ENCODE measurements at places on chromosomes 6 and 20. TPM values are rescaled to one million over a fixed set of nuclear protein-coding genes. Genes with fewer than 3 reads are reported as not detected.

The DEFB124 gene
- total RNA-seq: 0.33 TPM

The PSORS1C1 gene
- 0.99 TPM for total RNA-seq

The SEL1L2 gene
- total RNA-seq: not detected

The DAAM2 gene
- total RNA-seq: 95.6 TPM

The TMEM30A gene
- 255 TPM for total RNA-seq

The ZFP57 gene
- total RNA-seq: not detected

The BACH2 gene
- total RNA-seq: 11.0 TPM

The MICB gene
- 2.8 TPM for total RNA-seq

The OR12D3 gene
- total RNA-seq: not detected

The SLCO4A1 gene
- total RNA-seq: 2.8 TPM

The BPI gene
- 8.7 TPM for total RNA-seq

The TGM2 gene
- total RNA-seq: 63.3 TPM

- H3K27me3 ChIP-seq: no peaks in the 10 kb centered on the region
- H3K36me3 ChIP-seq: peaks cover 15% of the 10 kb centered on the region
- H3K4me1 ChIP-seq: no peaks in the 10 kb centered on the region
- DNase-seq: no peak
- H3K27ac ChIP-seq: no peak overlapping the region
Observed at GRCh38 chr6:24565196-24565595, 70.4 kb downstream of the ALDH5A1 start.

- no peak overlapping the region for H3K4me3 ChIP-seq
- H3K4me1 ChIP-seq: peaks cover 3% of the 10 kb centered on the region
- DNase-seq: no peak
- H3K36me3 ChIP-seq: no peaks in the 10 kb centered on the region
Observed at GRCh38 chr6:6832439-6832838, 243.9 kb downstream of the LY86 start.

DNA sequence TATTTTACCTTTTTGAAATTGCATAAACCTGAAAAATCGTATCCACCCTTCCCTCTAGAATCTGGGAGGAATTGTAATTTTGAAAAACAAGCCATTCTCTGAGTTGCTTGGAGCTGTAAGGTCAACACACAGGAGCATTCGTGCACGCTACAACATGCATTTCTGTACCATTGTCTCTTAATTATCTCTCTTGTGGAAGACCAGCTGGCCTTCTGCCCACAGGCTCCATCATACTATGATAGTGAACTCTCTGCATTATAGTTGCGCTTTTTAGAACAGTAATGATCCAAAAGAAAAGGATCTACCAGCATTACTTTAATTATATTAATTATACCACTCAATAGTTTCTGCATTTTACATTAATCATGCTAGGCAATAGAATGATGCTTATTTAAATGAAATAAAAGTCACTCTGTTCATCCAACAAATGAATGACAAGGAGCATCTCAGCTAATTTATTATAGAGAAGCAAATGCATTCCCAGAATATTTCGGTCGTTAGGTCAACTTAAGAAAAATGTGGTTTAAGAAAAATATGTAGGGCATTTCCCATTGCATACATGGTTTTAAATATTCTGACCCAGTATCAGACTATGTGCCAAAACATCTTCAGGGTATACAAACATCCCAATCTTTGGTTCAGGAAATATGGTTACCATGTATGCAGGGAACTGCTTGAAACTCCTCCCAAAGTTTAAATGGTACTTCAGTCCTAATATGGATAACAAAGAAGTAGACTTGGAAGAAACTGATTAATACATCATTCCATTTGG is 263.5 kb downstream of the TFAP2A start:
- H3K4me3 ChIP-seq: no peak overlapping the region
- H3K27me3 ChIP-seq: no peaks in the 10 kb centered on the region
- no peak overlapping the region for H3K27ac ChIP-seq
- H3K36me3 ChIP-seq: no peaks in the 10 kb centered on the region
- DNase-seq: no peak

- DNase-seq: no peak
- H3K4me3 ChIP-seq: no peak overlapping the region
- H3K27ac ChIP-seq: no peak overlapping the region
- H3K4me1 ChIP-seq: peaks cover 20% of the 10 kb centered on the region
Observed at GRCh38 chr6:166614171-166614583, 12.9 kb downstream of the RPS6KA2 start.

GRCh38 chr6:153150371-153150751 is 19.3 kb upstream of the RGS17 start:
- no peak for DNase-seq
- no peak overlapping the region for H3K4me3 ChIP-seq
- H3K36me3 ChIP-seq: no peaks in the 10 kb centered on the region
- no peak overlapping the region for H3K27ac ChIP-seq
- H3K4me1 ChIP-seq: no peaks in the 10 kb centered on the region
- H3K27me3 ChIP-seq: no peaks in the 10 kb centered on the region

GRCh38 chr6:16991981-16992629 is 109.7 kb upstream of the STMND1 start:
- no peaks in the 10 kb centered on the region for H3K27me3 ChIP-seq
- peaks cover 3% of the 10 kb centered on the region for H3K4me1 ChIP-seq
- no peak overlapping the region for H3K27ac ChIP-seq
- DNase-seq: no peak
- H3K36me3 ChIP-seq: no peaks in the 10 kb centered on the region

DNA sequence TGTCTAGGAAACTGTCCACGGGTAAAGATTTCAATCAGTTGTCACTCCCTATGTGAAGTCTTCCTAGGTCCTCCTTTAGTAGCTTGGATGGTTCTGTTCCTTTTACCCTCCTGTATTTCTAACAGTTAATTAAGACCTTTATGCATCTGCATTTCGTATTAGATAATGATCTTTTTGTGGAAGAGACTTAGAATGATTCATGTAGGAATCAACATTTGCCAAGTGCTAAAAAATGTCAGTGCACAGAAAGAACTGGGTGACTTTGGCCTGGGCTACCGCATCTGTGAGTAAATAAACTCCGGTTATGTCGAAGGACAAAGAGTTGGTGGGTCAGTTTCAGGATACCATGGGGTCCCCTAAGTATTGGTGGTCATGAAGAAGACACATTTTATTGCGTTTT is 918.0 kb downstream of the TFAP2A start:
- no peaks in the 10 kb centered on the region for H3K4me1 ChIP-seq
- H3K36me3 ChIP-seq: no peaks in the 10 kb centered on the region
- H3K27me3 ChIP-seq: no peaks in the 10 kb centered on the region
- H3K4me3 ChIP-seq: no peak overlapping the region
- no peak for DNase-seq
- H3K27ac ChIP-seq: no peak overlapping the region

DNA sequence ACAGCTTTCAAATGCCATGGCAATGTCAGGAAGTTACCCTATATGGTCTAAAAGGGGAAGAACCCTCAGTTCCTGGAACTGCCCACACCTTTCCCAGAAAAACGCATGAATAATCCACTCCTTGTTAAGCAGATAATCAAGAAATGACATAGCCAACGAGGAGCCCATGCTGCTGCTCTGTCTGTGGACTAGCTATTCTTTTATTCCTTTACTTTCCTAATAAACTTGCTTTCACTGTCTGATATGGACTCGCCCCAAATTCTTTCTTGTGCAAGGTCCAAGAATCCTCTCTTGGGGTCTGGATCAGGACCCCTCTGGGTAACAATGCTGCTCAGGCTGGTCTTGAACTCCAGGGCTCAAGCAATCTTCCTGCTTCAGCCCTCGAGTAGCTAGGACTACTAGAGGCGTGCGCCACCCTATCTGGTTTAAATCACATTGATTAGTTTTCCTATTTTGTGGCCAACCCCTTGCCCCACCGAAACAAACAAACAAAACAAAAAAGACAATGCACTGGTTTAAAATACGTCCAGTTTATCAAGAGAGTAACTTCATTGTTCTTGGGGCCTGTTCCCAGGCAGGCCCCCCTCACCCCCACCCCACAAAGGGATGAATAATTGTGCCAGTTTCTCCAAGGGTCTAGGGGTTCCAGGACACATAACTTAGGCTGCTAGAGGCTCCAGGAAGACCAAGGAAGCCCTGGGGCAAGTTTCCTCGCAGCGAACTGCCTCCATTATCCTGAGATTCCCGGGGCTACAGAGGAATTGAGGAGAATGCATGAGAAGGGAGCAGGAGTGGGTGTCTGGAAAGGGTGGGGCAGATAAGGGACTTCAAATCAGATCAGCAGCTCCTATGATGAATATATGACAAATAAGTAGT is 10.1 kb upstream of the AKAP12 start:
- no peak overlapping the region for H3K4me3 ChIP-seq
- no peaks in the 10 kb centered on the region for H3K27me3 ChIP-seq
- no peak for DNase-seq
- H3K27ac ChIP-seq: no peak overlapping the region
- no peaks in the 10 kb centered on the region for H3K36me3 ChIP-seq

DNA sequence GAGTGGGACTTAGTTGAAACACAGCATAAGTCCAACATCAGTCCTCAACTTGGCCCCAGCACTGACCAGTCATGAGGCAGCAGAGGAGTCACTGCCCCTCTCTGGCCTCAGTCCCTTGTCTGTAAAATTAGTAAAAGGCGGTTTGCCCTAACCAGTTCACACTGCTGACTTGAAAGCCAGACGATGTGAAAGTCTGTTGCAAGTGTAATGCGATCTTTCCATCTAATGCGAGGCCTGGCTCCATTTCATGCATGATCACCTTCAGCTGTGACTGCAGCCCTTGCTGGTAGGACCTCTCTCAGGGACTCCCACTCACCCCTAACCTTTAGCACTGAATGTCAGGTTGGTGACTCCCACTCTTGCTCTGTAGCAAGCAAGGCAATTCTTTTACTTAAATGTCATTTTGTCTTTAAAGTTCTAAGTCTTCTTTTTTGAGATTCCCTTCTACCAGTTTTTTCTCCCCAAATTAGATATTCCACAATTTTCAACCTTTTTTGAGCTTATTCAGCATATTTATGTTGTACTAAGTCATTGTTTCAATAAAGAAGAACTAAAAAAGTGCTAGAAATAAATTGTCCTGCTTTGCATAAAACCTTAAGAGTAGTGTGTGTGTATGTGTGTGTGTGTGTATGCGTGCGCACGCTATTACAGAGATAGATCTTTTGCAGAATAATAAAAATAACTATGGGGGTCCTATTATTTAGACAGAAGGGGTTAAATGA is 245.5 kb downstream of the PACRG start:
- no peaks in the 10 kb centered on the region for H3K27me3 ChIP-seq
- DNase-seq: no peak
- H3K4me3 ChIP-seq: no peak overlapping the region
- no peaks in the 10 kb centered on the region for H3K36me3 ChIP-seq
- H3K27ac ChIP-seq: no peak overlapping the region

DNA sequence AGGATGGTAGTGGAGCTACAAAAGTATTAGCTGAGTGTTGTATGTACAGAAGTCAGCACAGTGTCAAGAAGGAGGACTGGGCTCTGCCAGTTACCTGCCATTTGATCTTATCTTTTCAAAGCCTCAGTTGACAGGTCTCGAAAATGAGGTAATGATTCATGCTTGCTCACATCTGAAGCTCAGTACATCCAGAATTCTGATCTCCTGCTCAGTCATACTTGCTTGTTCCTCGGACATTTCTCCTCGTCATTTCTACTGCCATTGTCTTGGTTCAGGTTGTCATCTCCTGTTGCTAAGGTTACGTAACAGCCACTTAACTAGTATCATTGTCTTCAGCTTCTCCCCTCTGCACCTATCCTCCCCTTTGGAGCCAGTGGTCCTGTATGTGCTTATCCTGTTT is 89.5 kb downstream of the SLX4IP start:
- H3K36me3 ChIP-seq: no peaks in the 10 kb centered on the region
- H3K27ac ChIP-seq: peak overlapping the region; percentile 91
- peaks cover 24% of the 10 kb centered on the region for H3K4me1 ChIP-seq
- DNase-seq: no peak
- H3K27me3 ChIP-seq: no peaks in the 10 kb centered on the region

DNA sequence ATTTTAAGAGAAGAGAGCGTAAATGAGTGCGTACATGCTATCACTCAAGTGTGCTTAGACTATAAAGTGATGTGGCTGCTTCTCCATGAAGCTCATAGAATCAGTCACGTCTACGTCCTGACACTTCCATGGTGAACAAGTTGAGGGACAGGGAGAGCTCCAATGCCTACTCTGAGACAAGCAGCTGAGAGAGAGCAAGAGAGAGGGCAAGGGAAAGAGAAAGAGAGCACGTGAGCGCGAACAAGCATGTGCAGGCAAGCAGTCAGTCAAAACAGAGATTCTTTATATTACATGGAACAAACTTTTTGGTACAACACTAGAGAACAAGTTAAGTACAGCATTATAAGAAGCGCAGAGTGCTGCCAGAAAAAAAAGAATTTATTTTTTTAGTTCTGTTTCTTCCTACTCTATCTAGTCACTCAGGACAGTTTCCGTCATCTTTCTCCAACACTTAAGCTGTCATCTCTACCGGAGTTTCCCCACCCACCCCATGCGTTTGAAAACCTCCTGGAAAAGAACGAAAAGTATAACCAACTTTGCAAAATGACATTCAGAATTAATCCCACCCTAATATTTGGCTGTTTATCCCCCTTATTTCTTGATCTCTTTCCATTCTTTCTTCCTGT is 61.8 kb downstream of the EPB41L2 start:
- H3K4me3 ChIP-seq: no peak overlapping the region
- peak overlapping the region; percentile 10 for H3K27ac ChIP-seq
- H3K27me3 ChIP-seq: no peaks in the 10 kb centered on the region

- peak overlapping the region; percentile 55 for H3K4me3 ChIP-seq
- H3K27ac ChIP-seq: no peak overlapping the region
- DNase-seq: no peak
- no peaks in the 10 kb centered on the region for H3K36me3 ChIP-seq
- H3K4me1 ChIP-seq: peaks cover 19% of the 10 kb centered on the region
Observed at GRCh38 chr20:1265226-1265915, 723 bp upstream of the SNPH start.

GRCh38 chr20:3312940-3313682 is 74.1 kb upstream of the SLC4A11 start:
- H3K4me1 ChIP-seq: peaks cover 5% of the 10 kb centered on the region
- peaks cover 35% of the 10 kb centered on the region for H3K36me3 ChIP-seq
- no peak overlapping the region for H3K27ac ChIP-seq
- DNase-seq: no peak

GRCh38 chr6:110560239-110561007 is 84.0 kb upstream of the SLC22A16 start:
- H3K4me1 ChIP-seq: peaks cover 7% of the 10 kb centered on the region
- H3K27ac ChIP-seq: no peak overlapping the region
- H3K27me3 ChIP-seq: no peaks in the 10 kb centered on the region
- H3K36me3 ChIP-seq: no peaks in the 10 kb centered on the region
- H3K4me3 ChIP-seq: no peak overlapping the region

- peaks cover 31% of the 10 kb centered on the region for H3K4me1 ChIP-seq
- peaks cover 43% of the 10 kb centered on the region for H3K36me3 ChIP-seq
- no peak overlapping the region for H3K27ac ChIP-seq
- DNase-seq: no peak
- no peaks in the 10 kb centered on the region for H3K27me3 ChIP-seq
- peak overlapping the region; percentile 99 for H3K4me3 ChIP-seq
Observed at GRCh38 chr6:32126880-32127279, 1.2 kb downstream of the ATF6B start.

Data from spinal cord (tissue), 10 donors.